Suppressor macrophage treated with lipopolysaccharide for 4 hours (primary cell): ENCODE measurements at places on chromosomes 3 and 15.

DNA sequence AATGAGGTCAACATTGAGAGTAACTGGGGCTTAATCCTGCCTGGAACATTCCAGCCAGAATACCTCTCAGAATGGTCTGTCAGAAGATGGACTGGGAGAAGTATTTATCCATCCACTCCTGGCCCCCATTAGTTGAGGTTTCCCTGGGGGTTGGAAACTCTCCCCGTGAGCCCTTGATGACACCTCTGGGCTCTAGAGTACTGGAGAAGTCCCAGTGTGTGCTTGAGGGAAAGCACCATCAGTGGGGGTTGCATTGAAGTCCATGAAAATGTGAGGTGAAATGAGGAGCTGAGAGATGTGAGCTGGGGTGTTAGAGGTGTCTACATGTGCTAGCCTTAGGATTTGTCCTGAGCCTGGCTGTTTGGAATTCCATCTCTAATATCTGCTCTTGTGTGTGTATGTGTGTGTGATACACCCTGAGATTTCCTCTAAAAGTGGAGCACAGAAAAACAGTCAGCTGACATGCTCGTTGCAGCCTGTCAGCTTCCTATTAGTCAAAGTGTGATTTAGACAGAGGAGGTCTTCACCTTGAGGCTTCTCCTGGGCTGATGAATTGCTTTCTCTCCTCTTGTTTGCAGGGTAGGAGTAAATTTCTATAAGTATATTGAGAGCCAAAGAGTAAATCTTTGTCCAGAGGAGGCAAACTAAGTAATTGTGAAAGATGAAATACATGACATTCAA is 67.6 kb downstream of the NR1D2 start:
- DNase-seq: no peak

DNA sequence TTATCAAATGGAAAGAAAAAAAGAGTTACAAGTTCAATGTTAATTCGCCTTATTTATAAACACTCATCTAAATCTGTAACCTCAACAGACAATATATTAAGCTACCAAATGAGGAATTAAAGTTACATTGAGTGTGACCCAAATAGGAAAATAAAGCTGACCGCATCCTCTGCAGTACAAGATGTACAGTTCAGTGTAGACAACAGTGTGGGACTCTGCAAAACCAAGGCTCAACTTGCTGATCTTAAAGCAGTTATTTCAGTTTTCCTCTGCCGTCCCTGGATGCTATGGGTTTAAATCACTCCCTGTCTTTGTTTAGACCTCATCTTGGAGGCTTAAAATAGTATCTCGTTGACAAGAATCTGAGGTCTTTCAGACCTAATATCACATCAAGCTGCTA is 458.8 kb downstream of the MECOM start:
- no peak for DNase-seq

DNA sequence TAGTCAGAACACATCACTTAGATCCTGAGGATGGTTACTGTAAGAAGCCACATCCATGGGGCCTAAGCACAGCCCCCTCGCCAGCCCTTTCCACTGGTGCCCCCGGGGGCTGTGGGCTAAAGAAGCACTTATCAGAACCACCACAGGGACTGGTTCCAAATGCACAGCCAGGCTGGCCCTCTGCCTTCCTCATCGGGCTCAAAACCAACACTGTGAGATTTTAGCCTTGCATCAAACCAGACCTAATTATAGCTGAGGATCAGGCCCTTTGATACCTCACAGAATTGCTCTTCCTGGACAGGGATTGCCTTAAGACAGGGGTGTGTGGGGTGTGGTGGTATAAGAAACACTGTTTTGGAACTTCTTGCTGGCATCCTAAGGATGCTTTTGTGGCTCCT is 23.7 kb downstream of the SRPRB start:
- no peak for DNase-seq

DNA sequence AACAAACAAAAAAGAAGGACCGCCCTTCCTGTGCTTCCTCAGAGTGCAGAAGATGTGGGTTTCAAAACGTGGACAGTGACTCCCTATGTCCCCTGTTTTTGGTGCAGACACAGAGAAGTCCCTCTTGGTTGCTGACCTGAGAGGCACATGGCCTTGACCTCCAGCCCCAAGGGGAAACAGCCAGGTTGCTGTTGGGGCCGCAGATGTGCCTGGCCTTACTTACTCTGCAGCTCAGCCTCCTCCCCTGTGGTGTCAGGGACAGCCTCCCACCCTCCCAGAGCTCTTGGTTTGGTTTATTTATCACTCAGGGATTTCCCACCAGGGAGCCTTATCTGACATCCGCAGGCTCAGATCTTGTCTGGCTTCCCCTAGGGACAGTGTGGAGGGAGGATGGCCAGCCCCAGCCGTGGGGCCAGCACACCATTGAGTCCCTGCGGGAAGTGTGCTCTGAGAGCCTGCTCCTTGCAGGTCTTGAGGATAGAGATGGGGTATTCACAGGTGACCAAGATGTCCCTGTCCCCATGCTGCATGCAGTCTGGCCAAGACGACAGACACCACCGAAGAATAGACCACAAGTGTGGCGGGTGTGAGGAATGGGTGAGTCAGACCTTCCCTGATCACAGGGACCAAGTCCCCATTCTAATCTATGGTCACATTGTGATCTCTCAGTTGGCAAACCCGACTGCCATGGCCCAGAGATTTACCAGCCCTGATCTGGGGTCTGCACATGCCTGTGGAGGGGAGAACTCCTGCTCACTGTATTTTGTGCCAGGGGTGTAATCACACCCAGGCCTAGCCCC is 134.3 kb upstream of the ABHD17C start:
- DNase-seq: no peak

DNA sequence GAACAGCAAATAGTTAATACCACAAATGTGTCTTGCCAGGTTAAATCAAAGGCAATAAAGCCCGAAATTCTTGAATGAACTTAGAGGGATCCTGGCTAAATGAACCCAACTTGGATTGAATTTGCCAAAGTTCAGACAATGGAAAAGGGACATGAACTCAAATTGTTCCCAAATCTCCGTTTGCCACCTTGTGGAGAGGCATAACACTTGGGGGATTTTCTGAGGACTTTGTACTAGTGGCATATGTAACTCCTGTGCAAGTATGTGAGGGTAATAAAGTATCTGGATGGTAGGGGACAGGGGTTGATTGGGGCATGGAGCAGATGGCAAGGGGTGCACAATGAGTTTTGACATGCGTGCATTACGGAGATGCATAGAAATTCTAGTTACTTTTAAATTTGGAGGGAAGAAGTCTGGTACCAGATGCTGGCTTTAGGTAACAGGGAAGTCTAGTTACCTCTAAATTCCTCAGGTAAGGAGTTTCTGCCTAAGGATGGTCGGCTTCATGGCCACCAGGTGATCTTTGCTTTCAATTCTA is 1.2 kb upstream of the TCAIM start:
- DNase-seq: no peak

DNA sequence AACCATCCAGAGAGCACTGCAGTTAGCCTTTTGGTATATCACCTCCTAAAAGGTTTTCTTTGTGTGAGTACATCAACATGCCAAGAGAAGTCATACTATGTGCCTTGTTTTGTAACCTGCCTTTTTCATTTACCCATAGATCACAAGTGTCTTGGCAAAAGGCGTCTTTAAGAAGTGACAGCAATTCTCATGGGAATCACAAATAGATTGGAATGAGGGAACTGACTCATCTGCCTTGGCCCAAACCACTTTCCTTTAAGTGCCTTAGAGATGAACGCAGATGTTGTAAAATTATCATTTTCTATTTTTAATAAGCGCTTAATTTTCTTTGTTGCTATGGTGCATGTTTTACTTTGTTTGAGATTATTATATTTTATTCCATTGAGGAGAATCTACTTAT is 20.7 kb upstream of the POMGNT2 start:
- DNase-seq: no peak

DNA sequence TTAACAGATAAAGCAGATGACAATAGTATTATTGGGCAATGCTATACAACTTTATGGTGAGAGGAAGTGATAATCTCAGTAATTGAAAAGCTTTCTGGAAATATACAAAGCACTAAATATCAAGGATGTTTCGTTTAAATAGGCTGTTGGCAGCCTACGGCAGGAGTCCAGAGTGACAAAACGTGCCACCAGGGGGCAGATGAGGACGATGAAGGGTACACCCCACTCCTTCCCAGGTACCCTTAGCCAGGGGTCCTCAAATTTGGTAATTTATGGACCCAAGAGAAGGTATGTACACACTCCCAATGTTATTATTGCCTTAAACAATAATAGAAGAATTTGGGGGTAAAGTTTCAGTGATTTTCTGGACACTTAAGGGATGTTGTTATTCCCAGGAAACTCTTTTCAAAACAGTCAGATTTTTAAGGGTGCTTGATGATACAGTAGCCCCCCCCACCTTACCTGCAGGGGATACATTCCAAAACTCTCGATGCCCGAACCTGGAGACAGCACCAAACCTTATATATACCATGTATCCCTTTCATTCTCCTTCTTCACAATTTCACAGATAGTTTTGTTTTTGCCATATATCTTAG is 1.4 kb upstream of the MAGEL2 start:
- peak; percentile 8 for DNase-seq

GRCh38 chr15:59170295-59171066 is 36.2 kb upstream of the LDHAL6B start:
- no peak for DNase-seq

- DNase-seq: no peak
These were observed 338.7 kb upstream of the IL12A start for GRCh38 chr3:159649951-159650350.

DNA sequence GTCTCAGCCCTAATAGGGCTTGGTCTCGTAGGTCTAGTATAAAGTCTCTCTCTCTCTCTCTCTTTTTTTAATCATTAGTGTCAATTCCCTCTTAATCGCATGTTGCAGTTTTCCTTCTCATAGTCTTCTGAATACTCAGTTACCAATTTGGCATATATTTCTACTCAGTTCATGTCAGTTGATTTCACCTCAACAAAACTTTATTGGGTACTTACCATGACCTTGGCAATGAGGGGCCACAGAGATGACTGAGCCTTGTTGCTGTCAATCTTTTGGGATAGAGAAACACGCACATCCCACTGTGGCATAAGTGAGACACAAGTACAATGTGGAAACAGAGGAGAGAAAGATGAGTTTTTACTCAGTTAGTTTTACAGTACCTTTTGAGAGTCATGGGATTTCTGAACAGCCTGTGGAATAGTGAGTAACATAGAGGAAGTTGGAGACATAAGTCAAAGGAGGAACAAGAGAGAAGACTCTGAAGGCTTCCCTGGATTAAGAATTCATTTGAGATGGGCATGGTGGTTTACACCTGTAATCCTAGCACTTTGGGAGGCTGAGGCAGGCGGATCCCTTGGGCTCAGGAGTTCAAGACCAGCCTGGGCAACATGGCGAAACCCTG is 150.2 kb upstream of the CBLB start:
- DNase-seq: peak; percentile 17

GRCh38 chr3:112709911-112710310 is 69.0 kb upstream of the CCDC80 start:
- peak; percentile 52 for DNase-seq

GRCh38 chr15:50238255-50238654 is 27.3 kb downstream of the HDC start:
- DNase-seq: no peak

DNA sequence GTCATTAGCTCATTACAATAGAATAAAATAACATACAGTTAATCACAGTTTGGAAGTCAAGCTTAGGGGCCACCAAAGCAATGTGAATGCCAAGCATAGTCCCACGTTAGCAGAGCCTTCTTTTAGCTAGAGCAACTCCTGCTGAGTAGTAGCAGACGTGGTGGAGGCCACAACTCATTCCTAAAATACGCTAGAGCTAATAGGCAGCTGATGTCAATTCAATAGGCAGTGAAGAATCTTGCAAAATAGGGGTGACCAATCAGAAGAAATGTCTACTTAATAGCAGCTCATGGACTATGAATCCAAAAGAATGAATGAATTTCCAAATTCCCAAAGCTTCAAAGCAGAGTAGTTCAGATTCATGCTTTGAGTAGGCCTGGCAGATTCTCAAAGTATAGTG is 292.9 kb upstream of the RORA start:
- DNase-seq: no peak

- DNase-seq: no peak
These were observed 67.9 kb downstream of the FEM1B start for GRCh38 chr15:68345481-68345880.

- DNase-seq: no peak
These were observed 312.1 kb downstream of the SOX2 start for GRCh38 chr3:182023843-182024242.

DNA sequence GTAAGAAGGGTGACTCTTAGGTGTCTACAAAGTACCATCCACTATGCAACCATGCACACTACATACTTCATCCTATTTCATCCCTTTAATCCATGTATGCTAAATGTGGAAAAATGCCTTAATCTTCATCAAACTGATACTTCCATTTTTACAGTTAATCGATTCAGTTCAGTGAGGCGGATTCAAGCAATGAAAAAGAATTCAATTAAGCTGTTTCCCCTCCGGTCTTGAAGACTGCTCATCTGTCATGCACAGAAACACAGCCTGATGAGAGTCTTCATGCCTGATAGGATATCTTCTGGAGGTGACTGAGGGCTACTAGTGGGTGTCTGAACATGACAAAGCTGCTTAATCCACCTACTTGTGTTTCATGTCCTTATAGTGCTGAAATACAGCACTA is 270.6 kb upstream of the ALCAM start:
- no peak for DNase-seq
